Vagina (tissue), 2 donors: ENCODE measurements at places on chromosomes 1 and 21. TPM values are rescaled to one million over a fixed set of nuclear protein-coding genes. Genes with fewer than 3 reads are reported as not detected.

DNA sequence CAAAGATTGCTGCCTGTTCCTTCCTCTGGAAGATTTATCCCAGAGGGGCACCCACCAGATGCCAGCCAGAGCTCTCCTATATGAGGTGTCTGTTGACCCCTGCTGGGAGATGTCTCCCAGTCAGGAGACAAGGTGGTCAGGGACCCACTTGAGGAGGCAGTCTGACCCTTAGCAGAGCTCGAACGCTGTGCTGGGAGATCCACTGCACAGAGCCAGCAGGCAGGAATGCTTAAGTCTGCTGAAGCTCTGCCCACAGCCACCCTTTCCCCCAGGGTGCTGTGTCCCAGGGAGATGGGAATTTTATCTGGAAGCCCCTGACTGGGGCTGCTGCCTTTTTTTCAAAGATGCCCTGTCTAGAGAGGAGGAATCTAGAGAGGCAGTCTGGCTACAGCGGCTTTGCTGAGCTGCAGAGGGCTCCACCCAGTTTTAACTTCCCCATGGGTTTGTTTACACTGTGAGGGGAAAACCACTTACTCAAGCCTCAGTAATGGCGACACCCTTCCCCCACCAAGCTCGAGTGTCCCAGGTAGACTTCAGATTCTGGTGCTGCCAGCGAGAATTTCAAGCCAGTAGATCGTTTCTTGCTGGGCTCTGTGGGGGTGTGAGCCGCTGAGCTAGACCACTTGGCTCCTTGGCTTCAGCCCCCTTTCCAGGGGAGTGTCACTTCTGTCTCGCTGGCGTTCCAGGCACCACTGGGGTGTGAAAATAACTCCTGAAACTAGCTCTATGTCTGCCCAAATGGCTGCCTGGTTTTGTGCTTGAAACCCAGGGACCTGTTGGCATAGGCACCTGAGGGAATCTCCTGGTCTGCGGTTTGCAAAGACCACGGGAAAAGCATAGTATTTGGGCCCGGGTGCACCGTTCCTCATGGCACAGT is 51.1 kb upstream of the PDC start:
- no peak for DNase-seq

Gene PRKCZ
- 17.9 TPM for total RNA-seq

DNA sequence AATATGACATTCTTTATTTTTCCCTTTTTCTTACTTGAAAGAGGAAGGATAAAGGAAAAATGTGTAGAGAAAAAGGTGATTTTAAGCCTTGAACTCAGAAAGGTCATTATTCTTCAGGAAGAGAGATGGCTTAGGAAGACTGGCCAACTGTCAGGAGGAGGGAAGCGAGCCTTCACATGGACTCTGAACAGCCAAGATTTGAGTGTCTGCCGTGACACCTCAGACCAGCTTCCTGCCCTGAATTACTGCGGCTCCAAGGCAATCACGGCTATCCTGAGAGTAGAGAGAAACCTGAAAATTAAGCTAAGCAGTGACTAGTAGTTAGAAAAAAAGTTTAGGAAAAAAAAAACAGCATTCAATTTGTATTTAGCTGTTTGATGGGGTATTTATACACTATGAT is 314.7 kb downstream of the KCNH1 start:
- DNase-seq = no peak

- DNase-seq = no peak
Measured at GRCh38 chr1:96164053-96164452, 557.5 kb upstream of the PTBP2 start.

DNA sequence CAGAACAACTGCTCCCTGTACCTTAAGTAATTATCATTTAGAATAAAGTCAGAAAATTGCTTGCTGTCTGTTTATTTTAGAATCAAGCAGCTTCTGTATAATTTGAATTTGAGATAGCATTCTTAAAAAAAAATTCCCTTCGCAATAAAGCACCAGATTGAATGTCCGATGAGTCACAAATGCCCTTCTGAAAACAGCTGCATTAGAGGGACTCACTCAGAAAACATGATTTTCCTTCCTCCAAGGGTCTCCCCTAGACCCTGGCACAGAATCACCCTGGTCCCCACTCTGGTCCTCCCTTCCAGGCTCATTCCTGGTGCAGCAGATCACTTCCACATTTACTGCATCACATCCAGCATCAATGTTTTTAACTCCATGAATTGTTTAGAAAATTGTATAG is 471.1 kb upstream of the VAMP3 start:
- peak; percentile 40 for DNase-seq

Gene BRINP3
- total RNA-seq = not detected

Gene PTCH2
- total RNA-seq = 0.98 TPM

- no peak for DNase-seq
Measured at GRCh38 chr1:74247881-74248528, 12.8 kb downstream of the TNNI3K start.

DNA sequence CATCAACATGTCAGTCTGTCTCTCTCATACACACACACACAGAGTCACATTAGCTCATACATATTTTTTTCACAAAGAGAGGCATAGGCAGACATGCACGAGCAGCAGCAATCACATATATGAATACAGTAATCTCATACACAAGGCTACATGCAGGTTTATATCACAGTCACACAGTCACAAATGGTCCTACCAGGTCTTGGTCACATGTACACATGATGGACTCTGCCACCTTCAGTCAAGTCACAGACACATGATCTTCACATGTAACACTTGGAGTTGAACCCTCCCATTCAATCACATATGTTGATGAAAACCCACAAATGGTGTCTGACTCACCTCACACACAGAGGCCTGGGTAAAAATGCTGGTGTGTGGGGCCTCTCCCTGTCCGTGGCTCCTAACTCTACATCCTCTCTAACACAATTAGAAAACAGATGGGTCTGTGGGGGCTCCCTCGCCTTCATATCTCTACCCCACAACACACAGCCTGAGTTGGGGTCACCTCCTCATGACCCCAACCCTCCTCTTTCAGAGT is 27.9 kb downstream of the RIMS3 start:
- no peak for DNase-seq

DNA sequence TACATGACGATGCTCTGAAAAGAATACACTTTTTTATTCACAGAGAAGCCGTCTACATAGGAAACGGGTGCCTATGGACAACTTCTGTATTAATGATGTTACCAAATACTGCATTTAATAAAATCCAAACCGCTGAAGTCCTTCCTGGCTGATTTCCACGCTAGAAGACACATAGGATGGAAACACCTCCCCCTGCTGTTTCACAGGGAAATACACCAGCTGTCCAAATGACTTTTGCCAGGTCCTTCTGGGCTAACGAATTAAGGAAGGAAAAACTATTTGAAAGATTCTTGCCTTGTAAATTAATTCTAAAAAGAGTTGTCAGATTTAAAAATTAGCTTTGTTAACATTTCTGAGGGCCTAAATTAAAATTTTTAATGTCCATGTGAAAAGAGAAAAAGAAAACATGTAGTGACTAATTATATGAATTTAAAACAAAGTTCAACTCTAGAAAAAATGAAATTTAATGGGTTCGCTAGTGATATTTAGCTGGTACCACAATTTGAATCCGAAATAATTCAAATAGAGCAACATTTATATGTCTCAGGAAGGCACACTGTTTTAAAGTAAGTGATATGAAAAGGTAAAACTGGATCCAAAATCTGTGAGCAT is 146.0 kb downstream of the RERE start:
- no peak for DNase-seq

Gene STIL
- total RNA-seq = 3.9 TPM

DNA sequence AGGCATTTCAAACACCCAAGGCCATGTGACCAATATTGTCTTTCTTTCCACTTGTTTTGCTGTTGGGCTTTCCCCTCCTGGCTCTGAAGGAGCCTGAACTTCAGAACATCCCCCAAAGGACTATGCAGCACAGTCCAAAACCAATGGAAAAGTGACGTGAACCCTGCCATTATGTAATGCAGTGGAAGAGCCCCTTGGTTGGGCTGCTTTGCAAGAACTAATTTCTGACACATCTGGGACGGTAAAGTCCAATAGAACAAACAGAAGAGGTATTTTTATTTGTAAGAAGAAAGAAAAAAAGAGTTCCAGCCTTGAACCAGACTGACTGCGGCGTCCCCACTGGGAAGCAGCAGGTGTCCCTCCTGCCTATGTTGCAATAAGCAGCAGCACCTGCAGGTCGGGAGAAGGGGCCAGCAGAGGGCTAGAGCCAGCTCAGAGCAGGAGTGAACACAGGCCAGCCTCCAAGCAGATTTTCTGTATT is 116.7 kb downstream of the CDC7 start:
- DNase-seq = no peak

- DNase-seq = no peak
Measured at GRCh38 chr1:105556266-105556665, 1500.2 kb upstream of the PRMT6 start.

Gene CD5L
- total RNA-seq = not detected

DNA sequence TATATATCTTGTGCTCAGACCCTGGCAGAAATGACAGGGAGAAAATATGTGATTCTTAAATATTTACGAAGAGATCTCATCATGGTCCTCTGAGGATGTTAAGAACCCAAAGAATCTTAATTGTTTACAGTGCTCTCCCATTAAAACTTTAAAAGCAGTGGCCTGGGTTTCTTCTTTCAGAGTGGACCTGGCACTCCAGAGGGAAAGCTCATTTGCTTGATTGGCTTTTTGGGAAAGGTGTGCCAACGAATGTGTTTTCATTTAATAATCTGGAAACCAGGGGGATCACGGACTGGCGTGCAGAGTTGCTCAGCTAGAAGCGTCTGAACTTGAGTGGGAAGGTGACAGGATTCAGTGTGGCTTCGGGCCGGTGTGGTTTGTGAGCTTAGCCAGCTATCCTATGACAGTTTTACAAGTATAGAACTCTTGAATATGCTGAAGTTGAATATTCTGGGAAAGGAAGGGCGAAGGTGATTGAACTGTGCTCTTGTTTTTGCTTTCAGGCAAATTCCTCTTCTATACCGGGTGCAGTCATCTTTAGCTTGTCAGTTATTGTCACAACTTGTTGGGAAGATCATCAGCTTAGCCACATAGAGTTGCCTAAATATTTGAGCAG is 154.8 kb downstream of the C1orf21 start:
- no peak for DNase-seq

DNA sequence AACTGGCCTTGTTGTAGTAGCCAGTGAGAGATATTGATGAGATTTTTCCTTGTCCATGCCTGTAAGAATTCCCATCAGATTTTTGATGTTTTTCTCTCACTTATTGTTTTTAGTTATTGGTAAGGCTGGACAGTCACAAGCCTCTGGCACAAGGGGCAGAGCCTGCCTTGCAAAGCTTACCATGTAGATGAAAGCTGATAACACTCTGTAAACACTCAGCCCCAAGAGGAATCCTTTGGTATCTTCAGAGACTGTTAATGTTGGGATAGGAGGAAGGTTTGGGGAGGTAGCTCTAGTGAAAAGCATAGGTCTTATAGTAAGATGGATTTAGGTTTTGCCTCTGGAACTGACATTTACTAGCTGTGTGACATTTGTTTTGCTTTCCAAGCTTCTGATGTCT is 37.7 kb downstream of the MARK1 start:
- no peak for DNase-seq

DNA sequence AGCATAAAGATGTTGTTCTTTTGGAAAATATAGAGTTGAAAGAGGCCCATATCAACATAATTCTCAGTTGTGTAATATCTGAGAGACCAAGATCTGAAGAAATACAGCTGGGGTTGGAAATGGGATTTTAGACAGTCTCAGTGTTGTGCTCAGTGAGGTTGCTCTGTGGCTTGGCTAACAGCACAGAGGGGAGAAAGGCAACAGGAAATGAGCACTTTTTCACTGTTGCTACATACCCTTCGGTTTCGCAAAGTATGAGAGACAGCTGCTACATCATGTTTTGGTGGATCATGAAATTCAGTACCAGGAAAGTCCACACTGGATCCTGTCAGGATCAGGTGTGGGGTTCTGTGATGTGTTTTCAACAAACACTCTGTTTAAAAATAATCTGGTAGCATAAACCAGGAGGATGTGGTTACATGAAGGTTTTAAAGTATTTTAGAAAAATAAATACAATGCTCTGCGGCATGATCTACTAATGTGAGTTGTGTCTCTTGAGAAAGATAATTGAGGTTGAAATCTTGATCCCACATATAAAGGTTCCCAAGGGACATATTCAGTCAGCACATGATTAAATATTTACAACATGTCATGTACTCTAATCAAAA is 7.0 kb upstream of the GPR88 start:
- DNase-seq = no peak

DNA sequence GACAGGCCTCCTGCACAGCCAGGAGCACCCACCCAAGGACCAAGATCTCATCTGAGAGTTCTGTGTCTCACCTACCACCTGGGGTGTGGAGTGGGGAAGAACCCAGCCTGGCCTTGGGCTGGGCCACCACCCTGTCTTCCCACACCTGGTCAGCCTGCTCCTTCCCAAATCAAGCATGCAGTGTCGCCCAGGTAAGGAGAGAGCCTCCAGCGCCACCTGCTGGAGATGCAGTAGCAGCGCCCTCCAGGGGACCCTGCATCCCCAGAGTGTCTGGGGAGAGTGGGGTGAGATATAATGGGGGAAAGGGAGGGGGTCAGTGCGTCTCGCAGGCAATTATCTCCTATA is 32.3 kb downstream of the KIAA2013 start:
- no peak for DNase-seq

GRCh38 chr1:102103646-102104045 is 106.9 kb upstream of the OLFM3 start:
- no peak for DNase-seq

DNA sequence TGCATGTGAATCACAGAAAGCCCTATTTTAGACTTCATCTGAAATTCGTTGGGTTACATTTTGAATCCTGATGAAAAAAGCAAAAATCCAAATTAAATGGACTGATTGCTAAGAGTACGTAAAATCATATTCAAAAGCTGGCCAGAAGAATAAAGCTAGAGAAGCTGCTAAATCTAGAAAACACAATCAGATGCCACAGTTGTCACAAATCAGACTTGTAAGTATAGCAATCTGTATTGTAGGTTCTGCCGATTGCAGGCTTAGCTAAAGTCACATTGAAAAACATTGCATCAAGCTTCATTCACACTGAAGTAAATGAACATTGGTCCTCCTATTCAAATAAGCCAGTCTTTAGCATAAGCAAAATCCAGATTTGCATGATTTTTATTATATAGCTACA is 235.1 kb upstream of the ST6GALNAC5 start:
- no peak for DNase-seq
